SIG-M5 (cell line): ENCODE measurements at places on chromosomes 3 and 15.
A peak's percentile ranks its signal among the peaks of the same experiment; 100 is the strongest.

DNA sequence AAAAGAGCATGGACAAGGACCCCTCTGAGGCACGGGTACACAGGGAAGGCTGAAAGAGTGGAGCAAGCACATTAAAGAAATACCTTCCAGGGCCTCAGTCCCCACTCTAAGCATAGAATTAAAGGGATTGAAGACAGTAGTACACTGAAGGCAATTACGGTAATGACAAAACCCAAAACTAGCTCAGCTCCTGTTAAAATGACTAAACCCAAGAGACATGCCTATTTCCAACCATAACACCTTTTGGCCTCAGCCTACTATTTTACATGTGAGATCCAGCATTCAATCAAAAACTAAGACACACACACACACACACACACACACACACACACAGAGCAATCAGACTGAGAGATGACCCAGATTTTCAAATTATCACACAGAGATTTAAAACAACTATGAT, 19.8 kb downstream of the MAP4 start:
- no peak for DNase-seq

DNA sequence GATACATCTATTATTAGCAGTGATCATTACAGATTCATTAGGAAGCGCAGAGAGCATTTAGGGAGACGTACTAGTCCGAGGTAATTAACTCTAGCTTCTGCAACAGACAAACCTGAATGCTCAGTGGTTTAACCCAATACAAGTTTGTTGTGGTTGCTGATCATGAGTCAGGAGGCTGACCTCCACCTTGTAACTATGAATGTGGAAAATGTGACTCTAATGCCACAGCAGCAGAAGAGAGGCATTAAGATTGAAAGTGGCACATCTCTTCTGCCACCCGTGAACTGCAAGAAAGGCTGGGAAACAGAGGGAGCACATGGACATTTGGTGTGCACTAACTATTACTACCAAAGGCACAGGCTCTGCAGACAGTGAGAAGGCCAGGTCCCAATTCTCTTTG, 71.2 kb upstream of the C3orf80 start:
- no peak for DNase-seq

DNA sequence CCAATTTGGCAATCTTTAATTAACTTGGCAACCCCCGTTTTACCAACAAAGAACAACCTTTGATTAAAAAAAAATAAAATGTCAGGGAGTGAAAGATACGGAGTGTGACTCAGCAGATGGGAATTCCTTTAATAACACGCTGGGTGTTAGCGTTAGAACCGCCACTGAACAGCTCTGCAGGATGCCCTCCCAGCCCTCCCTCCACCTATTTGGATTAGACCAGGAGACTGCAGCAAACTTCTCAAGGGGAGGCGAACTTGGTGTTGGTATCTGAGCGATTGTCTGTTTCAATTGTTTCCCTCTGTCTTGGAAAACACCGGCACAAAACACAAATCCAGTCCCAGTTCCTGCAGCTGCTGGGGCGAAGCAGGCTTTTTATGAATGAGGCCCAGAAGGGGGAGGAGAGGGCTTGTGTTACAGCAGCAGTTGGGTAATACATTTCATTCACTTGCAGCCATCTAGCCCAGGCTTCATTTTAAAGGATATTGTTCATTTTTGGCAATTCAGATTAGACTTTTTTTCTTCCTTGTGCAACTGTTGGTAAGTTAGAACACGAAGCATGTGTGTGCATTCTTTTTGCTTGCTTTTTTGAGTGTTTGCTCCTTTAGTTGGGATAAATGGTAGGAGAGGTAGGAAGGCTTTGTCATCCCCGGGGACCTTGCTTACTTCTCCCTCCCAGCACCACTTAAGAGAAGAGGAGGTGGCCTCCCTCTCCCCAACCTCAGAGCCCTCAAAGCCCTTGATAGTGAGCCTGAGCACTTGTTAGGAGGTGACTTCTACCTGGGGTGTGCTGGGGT, 152.3 kb downstream of the IGF1R start:
- DNase-seq, result peak; percentile 18

DNA sequence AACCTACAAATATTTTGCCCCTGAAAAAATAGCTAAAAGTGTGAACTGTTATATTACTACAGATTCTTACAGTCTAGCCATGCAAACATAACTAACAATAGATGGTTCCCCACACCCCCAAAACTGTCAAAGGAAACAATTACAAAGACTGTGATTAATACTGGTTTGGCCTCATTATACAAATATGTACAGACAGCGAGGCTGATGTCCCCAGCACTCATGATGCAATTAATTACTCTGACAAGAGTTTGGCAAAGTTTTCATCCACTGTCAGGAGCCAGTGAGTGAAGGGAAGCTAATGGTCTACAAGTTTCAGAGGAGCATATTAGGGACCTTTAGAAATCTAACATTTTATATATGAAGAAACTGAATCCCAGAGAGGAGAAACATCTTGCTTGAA, 61.0 kb downstream of the HMG20A start:
- no peak for DNase-seq

DNA sequence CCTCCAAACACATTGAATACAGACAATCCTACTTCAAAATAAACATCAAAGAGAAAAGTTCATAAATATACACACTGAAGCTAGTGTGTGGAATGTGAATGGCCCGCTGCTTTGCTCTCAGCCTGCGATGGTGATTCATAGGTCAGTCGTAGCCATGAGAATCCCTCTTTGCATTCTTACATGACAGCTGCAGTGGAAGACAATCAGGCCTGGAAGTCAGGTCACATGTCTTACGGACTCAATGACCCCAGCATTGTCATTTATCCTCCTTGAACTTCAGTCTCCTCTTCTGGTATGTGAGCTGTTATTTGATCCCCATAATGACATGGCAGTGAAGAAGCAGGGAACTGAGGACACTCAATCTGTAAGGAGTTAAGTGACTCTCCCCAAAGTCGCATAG, 217.8 kb upstream of the EOMES start:
- DNase-seq, result no peak

- no peak for DNase-seq
These were observed 41.4 kb upstream of the GLCE start for GRCh38 chr15:69119001-69119400.

- DNase-seq, result no peak
These were observed 89.7 kb upstream of the KLF13 start for GRCh38 chr15:31237043-31237324.

DNA sequence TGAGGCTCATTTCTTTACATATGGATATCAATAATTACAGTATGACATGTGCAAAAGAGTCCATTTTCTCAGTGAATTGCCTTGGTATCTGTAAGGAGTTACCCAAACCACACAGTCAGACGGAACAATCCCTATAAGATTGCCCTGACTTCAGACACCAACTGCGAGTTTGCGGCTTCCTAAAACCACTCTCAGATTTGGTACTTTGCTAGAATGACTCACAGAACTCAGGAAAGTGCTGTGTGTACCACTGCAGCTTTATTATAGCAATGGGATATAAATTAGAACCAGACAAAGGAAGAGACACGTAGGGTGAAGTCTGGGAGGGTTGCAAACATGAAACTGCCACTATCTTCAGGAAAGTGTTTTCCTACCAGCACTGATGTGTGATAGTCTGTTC, 45.8 kb upstream of the ATP13A3 start:
- peak; percentile 5 for DNase-seq

DNA sequence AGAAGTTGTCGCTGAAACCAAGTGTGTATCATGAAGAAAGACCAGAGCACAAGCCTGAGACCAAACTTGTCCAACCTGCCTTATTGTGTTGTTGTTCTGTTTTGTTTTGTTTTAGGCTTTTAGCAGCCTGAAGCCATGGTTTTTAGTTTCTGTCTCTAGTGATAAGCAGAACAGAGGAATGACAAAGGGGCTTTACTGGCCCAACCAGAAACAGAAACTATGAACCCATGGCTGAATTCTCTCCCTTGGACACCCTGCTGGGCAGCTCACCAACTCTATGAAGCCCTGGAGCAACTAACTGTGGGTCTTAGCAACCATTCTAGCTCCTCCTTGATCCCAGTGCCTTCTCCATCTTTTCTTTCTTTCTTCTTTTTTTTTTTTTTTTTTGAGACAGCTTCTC, 30.3 kb downstream of the HCLS1 start:
- no peak for DNase-seq

- no peak for DNase-seq
These were observed 56.6 kb downstream of the ANP32A start for GRCh38 chr15:68764090-68764489.

DNA sequence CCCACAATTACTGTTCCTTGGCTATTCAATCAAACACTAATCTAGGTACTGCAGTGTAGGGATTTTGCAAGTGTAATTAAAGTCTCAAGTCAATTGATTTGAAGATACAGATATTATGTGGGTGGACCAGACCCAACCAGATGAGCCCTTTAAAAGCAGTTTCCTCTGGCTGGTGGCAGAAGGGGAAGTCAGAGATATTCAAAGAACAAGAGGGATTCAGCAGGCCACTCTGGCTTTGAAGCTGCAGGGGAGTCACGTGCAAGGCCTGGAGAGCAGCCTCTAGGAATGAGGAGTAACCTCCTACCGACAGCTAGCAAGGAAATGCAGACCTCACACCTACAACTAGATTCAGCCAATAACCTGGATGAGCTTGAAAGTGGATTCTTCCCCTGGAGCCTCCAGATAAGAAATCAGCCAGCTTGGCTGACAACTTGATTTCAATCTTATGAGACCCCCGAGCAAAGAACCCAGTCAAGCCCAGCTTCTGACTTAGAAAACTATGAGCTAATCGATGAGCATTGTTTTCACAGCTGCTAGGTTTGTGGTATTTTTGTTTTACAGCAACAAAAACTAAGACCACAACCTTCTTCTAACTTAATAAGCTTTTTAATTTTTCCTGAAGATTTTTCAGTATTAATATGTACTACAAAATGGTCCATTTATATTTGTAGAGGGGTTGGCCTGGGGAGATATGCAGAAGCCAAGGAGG, 13.4 kb downstream of the HACD2 start:
- DNase-seq, result no peak

DNA sequence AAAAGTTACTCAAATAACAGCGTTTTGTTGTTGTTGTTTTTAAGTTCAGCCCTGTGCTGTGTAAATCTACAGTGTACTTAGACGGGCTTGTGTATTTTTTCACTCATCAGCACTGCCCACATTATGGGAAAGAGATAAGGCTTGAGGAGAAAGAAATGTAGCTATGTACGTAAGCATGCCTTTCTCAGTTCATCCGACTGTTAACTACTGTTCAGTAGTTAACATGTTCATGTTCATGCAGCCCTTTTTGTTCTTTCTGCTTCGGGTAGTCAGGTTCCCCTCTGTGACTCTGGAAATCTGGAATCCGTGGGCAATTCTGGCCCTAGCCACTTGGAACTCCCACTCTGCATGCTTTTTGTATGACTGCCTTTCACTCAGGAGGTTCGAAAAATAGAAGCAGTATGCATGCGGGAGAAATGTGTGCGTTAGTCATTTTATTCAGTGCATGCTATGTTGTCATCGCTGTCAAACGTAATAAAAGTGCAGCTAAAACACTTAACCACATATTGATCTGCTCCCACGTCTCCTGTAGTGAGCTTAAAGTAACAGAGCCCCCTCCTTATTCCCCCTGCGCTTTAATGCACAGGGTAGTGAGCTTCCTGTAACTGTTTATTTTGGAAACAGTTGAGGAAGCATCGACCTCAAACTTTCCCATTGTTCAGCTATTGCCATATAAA, 283.1 kb upstream of the NR2F2 start:
- DNase-seq, result no peak

- no peak for DNase-seq
These were observed 326.9 kb downstream of the UACA start for GRCh38 chr15:70436428-70436827.

DNA sequence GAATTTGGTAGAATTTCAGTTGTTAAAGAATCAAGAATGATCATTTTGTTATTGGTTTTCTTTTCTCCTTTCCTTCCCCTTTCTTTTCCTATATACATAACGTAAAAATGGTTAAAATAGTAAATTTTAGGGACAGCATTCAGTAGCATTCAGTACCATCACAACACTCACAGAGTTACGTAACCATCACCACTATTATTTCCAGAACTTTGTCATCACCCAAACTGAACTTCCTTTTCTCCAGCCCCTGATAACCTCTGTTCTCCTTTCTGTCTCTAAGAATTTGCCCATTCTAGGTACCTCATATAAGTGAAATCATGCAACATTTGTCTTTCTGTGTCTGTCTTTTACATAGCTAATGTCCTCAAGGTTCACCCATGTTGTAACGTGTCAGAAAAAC, 165.3 kb downstream of the AKAP13 start:
- peak; percentile 35 for DNase-seq

GRCh38 chr3:73766599-73767381, 142.0 kb upstream of the PDZRN3 start:
- DNase-seq, result no peak

DNA sequence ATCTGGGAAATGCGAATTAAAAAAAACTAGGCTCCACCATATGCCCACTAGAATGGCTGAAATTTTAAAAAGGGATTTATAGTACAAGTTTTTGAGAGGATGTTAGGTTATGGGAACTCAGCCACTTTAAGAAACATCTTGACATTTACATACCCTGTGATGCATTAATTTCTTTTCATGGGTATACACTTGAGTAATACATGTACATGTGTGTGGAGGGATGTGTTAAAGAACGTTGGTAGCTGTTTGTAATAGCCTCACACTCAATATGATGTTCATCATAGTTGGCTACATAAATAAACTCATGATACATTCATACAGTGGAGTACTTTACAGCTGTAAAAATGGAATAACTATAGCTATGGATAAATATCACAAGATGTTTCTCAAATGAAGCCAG, 40.9 kb downstream of the MEF2A start:
- no peak for DNase-seq

DNA sequence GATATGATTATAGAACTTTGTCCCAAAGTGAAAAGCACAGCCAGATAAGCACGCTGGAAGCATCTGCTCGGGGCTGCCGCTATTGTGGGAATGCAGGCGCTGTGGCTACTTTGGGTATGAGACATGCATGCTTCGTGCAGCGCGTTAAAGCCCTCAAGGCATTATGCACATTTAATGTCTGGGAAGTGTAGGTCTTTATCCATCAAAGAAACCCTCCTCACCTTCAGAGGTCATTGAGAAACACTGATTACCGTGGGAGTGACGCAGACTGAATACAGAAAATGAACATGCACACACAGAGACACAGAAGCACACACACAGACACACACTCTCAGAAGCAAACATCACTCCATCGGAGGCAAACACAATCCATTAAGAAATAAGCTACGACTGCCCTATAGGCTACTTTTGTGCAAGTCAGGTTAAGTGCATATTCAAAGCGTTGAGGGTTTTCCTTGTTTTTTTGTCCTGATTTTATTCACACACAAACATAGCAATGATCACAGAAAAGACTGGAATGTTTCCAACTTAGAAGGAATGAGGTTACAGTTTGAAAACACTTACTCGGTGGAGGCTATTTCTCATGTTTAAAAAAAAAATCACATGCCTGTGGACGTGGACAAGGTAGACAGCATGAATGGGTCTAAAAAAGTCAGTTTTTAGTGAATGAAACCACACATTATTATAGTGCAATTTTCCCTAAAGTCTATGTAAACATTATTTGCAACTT, 68.5 kb downstream of the PLCH1 start:
- DNase-seq, result no peak

DNA sequence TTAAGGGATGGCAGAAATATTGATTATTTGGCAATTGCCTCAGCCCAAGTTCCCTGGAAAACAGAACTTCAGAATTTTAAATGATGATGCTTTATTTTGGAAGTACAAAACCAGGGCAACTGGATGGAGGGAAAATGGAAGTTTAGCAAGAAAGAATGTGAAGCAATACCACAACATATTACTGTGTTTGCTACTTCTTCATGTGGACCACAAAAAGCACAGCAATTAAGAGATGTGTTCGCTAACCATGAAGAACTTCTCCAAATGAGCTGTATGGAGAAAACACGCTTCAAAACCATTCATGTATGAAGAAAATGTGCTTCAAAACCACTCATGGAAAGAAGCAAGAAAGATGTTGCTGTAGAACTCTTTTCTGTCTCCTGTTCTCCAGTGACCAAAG, 64.7 kb upstream of the ARL6 start:
- DNase-seq, result no peak
